Astrocyte of the hippocampus (primary cell): ENCODE measurements at places on chromosomes 16 and 17.

- DNase-seq = no peak
Observed at GRCh38 chr17:15998031-15998562, 1.4 kb downstream of the ZSWIM7 start.

- no peak for DNase-seq
Observed at GRCh38 chr17:73227379-73227778, 34.3 kb downstream of the CPSF4L start.

DNA sequence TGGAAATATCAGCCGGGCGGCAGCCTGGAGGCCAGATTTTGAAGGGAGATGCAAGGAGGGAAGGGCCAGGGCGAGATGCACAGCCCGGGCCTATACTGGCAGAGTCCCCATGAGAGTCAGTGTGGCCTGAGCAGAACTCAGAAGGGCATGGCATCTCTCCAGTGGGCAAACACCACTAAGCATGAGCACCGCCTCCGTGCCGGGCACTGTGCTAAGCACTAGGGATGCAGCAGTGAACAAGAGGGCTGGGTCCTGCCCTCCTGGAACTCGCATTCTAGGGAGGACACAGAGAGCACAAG is 33.5 kb downstream of the TK2 start:
- DNase-seq = no peak

GRCh38 chr16:84810518-84811273 is 9.1 kb upstream of the CRISPLD2 start:
- no peak for DNase-seq

- DNase-seq = no peak
Observed at GRCh38 chr17:7058831-7059447, 15.0 kb upstream of the SLC16A11 start.

DNA sequence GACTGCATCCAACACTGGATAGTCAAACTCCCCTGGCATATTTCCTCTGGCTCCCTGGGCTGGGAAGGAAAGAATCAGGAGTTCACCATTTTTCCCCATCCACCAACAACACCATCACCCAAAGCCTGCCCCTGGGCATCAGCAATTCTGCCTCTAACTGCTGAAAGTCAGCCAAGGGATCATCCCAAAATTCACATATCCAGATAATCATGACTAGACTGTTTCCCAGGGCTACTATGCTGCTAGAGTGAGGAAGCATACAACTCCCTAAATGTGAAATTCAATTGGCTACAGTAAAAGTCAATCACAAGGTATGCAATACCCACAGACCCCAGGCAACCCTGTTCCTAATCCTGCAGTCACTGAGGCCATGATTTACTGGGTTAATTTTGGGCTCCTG is 230.6 kb downstream of the C16orf95 start:
- peak; percentile 59 for DNase-seq

- DNase-seq = no peak
Observed at GRCh38 chr16:22670044-22670536, 143.9 kb upstream of the HS3ST2 start.

GRCh38 chr16:8355675-8356074 is 234.6 kb downstream of the TMEM114 start:
- peak; percentile 6 for DNase-seq

DNA sequence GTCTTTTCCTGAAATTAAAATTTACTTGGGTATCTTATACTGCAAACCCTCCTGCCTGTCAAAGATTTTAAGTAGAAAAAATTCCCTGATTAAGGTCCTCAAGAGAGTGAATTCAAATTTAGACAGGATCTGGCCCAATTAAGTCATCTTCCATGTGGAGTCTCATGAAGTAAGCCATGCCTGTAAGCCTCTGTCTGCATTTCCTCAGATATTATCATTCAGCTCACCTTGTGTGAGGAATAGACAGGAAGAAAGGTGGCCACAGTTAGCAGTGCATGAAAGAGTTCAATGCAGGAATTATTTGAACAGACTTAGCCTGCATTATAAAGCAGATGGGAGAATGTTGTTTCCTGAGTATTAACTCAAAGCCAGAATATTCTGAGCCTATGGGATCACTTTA is 174.7 kb downstream of the HS3ST3A1 start:
- no peak for DNase-seq

GRCh38 chr17:57099165-57099564 is 14.1 kb downstream of the AKAP1 start:
- no peak for DNase-seq
